Lung (tissue), 17 donors: ENCODE measurements at places on chromosomes 13 and 19. TPM values are rescaled to one million over a fixed set of nuclear protein-coding genes. Genes with fewer than 3 reads are reported as not detected.

The SBK2 gene
- 0.31 TPM for total RNA-seq

The TNFSF13B gene
- total RNA-seq = 17.5 TPM

The PPP1R15A gene
- total RNA-seq = 101 TPM

The ONECUT3 gene
- not detected for total RNA-seq

The SHISA7 gene
- 0.03 TPM for total RNA-seq

The AMER2 gene
- not detected for total RNA-seq

The URAD gene
- total RNA-seq = not detected

The ZNF626 gene
- total RNA-seq = 9.9 TPM

The CYP4F8 gene
- not detected for total RNA-seq

The CAPN12 gene
- 2.0 TPM for total RNA-seq

The OR10H5 gene
- total RNA-seq = not detected

The ZNF274 gene
- 27.8 TPM for total RNA-seq

The DAND5 gene
- total RNA-seq = 0.20 TPM

The HIPK4 gene
- total RNA-seq = 0.43 TPM
